ENCODE measurements at places on chromosomes 12 and 14. TPM values are rescaled to one million over a fixed set of nuclear protein-coding genes. Genes with fewer than 3 reads are reported as not detected.

CCDC175 gene
- total RNA-seq, result not detected

- DNase-seq, result no peak
Measured at GRCh38 chr12:6206327-6206726, 6.1 kb downstream of the CD9 start.

PRPH gene
- 0.57 TPM for total RNA-seq

GRCh38 chr14:100673085-100673806 lies 53.4 kb upstream of the DLK1 start:
- DNase-seq, result peak; percentile 43
